A375 (cell line): ENCODE measurements at places on chromosomes 2 and 18. TPM values are rescaled to one million over a fixed set of nuclear protein-coding genes. Genes with fewer than 3 reads are reported as not detected.

Gene USP14
- 9.3 and 12.8 TPM in 2 replicates for total RNA-seq

Gene ZSWIM2
- not detected in 2 replicates for total RNA-seq

Gene ACVR1
- 5.0 and 5.7 TPM in 2 replicates for total RNA-seq

Gene VSNL1
- 3.7 and 3.8 TPM in 2 replicates for total RNA-seq

Gene IGFBP2
- total RNA-seq = 146 and 169 TPM in 2 replicates

Gene CDK15
- total RNA-seq = not detected in 2 replicates

Gene ANKRD29
- total RNA-seq = 5.9 and 10.1 TPM in 2 replicates

Gene CYP27A1
- total RNA-seq = 5.1 and 5.5 TPM in 2 replicates

Gene PAIP2B
- 0.27 and 0.34 TPM in 2 replicates for total RNA-seq

Gene ERCC3
- total RNA-seq = 30.0 and 30.1 TPM in 2 replicates

Gene IL1B
- total RNA-seq = 11.6 and 13.3 TPM in 2 replicates

Gene LIMS4
- 0.19 and 0.90 TPM in 2 replicates for total RNA-seq

Gene MAP3K19
- total RNA-seq = not detected in 2 replicates
